Amygdala (tissue), 56 donors: ENCODE measurements at places on chromosomes 3 and 15.

- peak; percentile 48 for DNase-seq
Observed at GRCh38 chr3:23810343-23811184, 4.8 kb downstream of the UBE2E1 start.

- DNase-seq, result no peak
Observed at GRCh38 chr3:40677749-40678148, 153.0 kb downstream of the ZNF621 start.

DNA sequence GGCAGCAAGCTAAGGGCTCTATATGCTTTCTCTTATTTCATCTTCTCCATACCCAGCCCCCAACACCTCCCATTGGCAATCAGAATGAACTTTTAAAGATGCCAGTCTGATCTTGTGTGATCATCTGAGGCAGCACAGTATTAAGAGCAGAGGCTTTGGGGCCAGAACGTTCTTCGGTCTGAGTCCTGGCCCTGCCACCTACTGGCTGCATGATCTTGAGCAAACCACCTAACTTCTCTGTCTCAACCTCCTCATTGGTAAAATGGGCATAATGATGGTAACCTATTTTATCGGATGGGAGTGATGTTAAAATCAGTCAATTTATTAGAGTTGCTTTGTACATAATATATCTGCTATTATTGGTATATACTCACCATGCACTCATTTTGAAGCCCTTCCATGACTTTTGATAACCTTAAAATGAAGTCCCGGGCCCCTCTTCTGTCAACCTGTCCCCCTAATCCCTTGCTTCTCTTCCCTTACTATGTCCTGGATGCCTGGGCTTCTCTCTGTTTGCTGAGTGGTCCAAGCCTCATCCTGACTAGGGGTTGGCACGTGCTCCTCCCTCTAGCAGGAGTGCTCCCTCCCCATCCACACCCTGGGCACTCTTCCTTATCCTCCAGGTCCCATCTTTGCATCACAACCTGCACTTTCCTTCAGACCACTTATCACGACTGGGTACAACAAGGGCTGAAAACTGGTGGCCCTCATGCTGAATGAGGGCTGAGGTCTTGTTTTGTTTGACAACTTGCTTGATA lies 6.3 kb downstream of the EFCAB12 start:
- no peak for DNase-seq

- DNase-seq, result no peak
Observed at GRCh38 chr3:160753953-160754352, 2.1 kb upstream of the PPM1L start.

DNA sequence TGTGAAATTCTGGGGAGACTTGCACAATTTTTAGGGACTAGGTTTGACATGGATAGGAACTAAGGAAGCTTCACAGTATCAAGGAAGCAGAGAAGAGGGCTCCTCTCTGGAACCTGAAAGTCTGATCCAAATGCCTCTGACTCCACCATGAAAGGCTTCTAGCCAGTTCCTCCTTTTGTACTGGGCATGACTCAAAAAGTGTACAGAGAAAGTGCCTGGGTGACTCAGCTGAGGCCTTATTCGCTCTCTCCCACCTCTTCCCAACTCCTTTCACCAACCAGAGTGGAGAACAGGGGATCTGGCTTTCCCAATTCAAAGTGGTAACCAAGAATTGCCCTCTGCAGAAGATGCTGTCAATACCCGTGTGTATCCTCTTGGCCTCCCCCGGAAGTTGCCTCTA lies 342.9 kb upstream of the PROK2 start:
- no peak for DNase-seq

GRCh38 chr15:91710080-91710698 lies 143.3 kb upstream of the SLCO3A1 start:
- DNase-seq, result no peak

DNA sequence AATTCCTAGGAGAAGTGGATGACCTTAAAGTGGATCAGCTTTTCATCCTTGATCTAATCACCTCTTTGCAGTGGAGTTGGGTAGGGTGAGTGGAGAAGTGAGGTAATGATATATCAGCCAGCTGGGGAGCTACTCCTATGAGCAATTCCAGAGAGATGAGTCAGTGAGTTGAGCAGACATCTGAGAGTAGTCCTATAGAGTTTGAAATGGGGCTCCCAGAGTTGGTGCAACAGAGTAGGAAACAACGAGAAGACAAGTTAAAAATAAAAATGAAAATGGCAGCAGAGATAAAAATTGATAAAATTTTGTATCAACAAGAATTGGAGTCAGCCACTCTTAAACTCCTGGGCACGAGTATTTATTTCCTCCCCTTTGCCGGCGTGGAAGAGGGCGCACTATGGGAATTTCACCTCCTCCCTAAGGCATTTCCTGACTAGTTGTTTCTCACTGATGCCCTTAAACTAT lies 150.8 kb upstream of the DPH6 start:
- DNase-seq, result no peak

- no peak for DNase-seq
Observed at GRCh38 chr3:140630366-140630765, 47.5 kb upstream of the TRIM42 start.

DNA sequence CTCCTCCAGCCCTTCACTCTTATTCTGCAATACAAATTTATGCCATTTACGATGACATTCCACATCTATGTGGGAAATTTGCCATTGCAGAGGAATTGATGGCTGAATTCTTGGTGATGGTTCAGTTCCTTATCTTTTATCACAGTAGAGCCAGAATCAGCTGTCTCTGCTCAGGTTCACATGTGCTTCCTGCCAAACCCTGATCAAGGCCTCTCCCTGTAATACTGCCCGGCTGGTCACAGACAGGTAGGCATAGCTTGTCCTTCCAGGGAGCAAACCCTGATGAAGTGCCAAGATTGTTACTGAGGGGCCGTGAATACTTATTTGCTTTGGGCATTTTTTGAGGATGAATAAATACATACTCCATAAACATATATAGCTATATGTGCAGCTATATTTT lies 450.0 kb downstream of the NSUN3 start:
- no peak for DNase-seq

DNA sequence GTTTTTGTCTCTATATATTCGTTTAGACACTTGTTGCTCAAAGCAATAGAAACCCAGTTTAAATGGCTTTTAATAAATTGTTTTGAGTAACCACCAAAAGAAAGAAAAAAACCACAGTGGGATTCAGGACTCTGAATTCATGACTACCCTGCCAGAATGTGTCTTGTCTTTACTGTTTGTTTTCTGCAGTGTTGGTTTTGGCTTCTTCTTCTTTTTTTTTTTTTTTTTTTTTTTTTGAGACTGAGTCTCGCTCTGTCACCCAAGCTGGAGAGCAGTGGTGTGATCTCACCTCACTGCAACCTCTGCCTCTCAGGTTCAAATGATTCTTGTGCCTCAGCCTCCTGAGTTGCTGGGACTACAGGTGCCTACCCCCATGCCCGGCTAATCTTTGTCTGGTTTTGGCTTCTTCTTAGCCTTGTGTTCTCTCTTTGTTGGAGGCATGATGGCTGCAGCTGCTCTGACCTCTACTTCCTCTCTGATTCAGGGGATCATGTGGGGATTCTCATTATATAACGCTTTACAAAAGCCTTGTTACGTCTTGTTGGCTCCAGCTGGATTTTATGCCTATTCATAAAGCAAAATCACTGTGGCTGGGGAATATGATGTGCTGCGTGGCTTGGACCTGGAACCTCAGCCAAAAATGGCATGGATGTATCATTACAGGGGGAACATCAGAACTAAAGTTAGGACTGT lies 54.0 kb downstream of the PLS1 start:
- no peak for DNase-seq

GRCh38 chr3:69747511-69748258 lies 8.4 kb downstream of the MITF start:
- no peak for DNase-seq

DNA sequence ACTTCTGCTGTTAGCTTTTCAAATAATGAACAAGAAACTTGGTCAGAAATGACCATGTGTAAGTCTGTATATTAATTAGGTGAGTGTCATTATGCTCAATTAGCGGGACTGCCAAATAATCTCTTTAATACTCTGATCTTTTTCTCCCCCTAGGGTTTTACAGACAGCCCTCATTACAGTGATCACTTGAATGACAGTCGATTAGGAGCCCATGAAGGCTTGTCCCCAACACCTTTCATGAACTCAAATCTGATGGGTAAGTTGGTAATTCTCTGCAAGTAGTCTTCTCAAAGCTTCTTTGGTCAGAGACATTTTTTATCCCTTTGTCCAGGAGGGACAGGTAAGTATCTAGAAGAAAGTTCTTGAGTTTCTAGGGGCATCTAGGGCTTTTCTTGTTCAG lies 173.2 kb downstream of the TCF12 start:
- DNase-seq, result no peak

DNA sequence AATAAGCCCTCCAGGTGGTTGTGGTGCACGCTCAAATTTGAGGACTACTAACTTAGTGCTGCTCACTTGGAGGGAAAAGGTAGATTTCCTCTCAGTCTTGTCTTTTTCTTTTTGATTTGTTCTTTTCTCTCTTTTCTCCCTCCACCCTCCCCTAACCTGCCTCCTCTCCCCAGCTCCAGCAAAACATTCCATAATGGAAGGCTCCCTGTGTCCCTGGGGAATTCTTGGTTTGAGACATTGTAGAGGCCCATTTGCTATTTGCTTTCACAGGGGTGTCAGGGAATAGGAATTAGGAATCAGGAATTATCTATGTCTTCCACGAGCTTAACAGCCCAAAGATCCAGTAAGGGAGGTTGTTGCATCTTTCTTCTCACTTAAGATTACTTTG lies 136.8 kb upstream of the UMPS start:
- no peak for DNase-seq

DNA sequence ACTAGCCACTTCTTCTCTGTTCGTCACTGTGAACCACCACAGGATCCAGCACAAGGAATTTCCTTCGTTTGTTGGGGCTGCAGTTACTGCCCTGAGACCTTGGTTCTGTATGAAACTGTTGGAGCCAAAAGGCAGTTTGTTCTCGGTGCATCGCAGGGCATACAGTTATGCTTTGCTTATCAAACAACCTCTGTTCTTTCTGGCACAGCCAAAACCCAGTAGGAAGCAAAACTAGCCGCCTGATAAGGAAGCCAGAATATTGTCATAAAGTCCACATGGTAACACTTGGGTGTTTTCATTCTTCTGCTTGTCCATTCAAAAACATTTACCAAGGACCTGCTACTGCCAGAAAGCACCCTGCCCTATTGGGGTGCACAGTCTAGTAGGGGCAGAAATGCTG lies 116.1 kb downstream of the RAB11A start:
- DNase-seq, result no peak

- no peak for DNase-seq
Observed at GRCh38 chr15:53462651-53463050, 296.8 kb downstream of the WDR72 start.

- DNase-seq, result no peak
Observed at GRCh38 chr3:126745760-126746394, 41.8 kb downstream of the CHCHD6 start.

GRCh38 chr3:50171540-50172301 lies 16.6 kb downstream of the SEMA3F start:
- no peak for DNase-seq

GRCh38 chr15:94744080-94744793 lies 512.9 kb downstream of the MCTP2 start:
- no peak for DNase-seq

DNA sequence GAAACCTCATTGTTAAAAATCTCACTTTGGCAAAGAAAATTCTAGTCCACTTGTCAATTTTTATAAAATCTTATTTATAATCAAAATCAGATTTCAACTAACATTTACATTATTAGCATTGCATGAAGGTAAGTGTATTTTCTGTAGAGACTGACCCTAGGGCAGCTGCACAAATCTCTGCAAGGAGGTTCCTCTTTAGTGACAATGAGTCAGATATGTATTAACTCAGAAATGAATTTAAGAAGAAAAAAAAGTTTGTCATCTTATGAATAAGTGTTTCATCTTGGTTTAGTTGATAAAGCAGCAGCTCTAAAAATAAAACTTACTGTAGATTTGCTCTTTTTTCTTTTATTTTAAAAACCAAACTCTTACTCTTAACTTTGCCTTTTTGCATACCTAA lies 9.0 kb upstream of the GNB4 start:
- DNase-seq, result no peak

DNA sequence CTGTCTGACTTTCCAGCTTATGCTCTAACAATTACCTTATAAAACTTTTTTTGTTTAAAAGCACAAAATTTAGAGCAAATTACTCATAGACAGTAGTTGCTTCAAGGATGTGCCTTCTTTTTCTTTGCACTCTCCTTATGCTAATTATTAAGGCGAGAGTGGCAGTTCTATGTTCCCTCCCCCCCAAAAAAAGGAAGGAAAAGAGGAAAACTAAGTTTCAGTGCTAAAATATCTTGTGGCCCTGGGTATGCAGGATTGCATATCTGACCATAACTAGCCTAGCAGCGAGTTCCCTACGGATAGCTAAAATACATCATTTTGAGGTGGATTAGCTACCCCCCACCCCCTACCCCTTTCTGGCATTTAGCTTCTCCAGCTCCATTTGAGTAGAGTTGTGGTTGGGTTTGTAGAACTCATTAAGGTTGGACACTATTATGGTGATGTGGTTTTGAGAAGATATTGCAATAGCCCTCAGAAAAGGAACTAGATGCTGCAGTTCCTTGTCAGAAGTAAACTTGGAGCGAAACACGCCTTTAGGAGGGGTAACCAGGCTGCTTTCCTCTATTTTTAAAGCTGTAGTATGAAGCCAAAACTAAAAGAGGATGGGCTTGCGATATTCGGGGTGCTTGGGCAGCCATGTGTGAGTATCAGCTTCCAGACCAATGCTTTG lies 174.6 kb downstream of the AKAP13 start:
- DNase-seq, result no peak

DNA sequence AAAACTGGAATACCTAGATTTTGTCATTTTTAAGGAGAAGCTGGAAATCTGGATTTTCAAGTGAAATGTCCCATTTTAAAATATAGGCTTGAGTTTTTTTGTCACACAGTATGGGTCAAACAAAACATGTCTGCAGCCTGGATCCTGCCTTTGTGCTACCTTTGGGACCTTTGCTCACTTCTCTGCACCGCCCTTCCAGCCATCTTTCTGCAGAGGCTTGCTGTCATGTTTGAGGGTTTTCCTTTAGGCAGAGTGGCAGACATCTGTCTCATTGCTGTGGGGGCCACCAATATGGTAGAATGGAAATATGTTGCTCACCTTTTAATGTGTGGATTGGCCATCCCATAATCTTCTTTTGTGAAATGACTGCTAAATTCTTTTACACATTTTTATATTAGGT lies 136.3 kb downstream of the EEFSEC start:
- DNase-seq, result no peak

- no peak for DNase-seq
Observed at GRCh38 chr3:30498587-30498967, 107.8 kb upstream of the TGFBR2 start.

DNA sequence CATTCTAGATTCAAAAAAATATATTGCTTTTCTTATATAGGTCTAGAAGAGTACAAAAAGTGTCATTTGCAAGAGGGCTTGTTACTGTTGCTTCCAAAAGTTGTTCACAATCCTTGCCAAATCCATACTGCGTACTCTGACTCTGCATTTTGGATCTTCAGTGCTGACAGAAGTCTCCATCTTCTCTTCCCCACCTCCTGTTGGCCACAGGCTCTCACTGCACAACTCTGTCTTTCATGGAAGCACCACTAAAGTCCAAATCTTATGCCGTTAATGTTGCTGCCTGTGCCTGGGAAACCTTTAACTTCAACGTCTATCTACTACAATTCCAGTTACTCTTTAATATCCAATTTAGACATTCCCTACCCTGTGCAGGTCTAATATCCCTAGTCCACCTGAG lies 419.9 kb downstream of the NR2F2 start:
- no peak for DNase-seq
